ENCODE measurements at places on chromosomes 5 and 9.

- DNase-seq, result no peak
These were observed 911.2 kb downstream of the EFNA5 start for GRCh38 chr5:106759581-106759980.

DNA sequence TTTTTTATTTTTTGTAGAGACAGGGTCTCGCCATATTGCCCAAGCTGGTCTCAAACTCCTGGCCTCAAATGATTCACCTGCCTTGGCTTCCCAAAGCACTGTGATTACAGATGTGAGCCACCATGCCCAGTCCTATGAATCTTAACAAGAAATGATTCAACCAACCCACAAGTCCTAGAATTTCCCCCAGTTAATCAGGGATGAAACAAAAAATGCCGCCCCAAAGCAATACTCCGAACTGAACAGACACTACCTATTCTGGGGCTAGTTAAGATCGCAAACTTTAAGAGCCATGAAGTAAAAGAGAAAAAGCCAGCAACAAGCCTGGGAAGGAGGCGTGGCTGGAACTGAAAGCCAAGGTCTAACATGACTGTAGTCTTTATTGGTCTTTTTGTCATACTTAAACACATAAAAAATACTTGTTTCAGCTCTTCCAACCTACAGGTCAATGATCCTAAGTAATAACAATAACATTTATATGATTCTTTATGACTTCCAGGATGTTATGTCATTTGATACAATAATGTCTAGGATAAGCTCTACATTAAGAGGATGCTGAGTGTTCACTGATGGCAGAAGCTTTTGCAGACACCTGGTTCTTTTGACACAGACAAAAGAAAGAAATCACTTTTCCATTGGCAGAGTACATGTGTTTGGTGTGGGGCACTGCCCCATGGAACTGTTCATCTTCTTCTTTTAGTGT is 361.1 kb upstream of the TLE4 start:
- no peak for DNase-seq

- DNase-seq, result no peak
These were observed 1731.2 kb upstream of the CDH6 start for GRCh38 chr5:29462241-29462640.

DNA sequence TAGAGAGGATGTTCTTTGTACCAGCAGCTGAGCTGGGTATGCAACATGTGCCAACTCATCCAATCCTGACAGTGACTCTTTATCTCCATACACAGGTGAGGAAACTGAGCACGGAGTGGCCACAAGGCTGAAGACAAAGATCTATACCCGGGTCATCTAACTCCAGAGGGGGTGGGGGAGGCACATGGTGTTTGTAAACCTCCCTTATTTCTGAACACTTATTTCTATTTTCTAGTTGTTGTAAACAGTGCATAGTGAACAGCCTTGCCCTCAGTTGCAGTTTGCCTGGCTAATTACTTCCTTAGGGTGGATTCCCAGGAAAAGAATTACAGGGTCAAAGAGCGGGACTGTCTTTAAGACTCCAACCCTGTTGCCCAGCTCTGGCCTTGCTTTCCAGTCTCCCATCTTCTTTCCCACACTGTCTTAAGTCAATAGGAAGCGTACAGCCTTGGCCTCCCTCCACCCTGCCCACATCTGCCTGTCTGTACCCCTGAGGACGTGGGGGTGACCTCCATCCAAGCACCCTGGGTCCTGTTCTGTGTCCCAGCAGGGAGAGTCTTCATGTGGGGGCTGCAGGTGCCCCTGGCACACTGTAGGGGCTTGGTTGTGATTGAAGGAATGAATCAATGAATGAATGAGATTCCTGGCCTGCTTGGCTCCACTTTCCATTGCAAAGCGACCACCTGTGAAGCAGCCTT is 13.2 kb upstream of the FIBCD1 start:
- DNase-seq, result no peak

DNA sequence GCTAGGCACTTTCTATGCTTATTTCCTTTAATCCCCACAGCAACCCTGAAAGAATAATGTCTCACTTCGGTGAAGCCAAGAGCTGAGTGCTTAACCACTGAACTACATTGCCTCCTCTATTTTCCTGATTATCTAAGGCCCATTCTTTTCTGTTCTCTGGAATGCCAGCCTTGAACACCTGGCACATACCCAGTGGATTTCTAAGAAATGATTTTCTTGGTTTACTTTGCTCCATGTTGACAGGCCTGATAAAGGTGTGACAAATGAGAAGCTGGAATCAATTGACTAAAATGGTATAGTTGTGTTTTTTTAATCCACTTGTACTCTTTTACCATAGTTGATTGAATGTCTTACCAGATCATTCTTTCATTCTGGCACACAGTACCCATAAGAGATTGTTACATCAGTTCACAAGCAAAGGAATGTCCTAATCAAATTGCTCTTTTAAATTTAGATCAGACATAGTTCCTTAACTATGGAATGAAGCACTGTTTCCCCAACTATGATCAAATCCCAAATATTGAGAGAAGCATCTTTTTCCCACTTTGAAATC is 9.0 kb upstream of the ENC1 start:
- DNase-seq, result no peak

DNA sequence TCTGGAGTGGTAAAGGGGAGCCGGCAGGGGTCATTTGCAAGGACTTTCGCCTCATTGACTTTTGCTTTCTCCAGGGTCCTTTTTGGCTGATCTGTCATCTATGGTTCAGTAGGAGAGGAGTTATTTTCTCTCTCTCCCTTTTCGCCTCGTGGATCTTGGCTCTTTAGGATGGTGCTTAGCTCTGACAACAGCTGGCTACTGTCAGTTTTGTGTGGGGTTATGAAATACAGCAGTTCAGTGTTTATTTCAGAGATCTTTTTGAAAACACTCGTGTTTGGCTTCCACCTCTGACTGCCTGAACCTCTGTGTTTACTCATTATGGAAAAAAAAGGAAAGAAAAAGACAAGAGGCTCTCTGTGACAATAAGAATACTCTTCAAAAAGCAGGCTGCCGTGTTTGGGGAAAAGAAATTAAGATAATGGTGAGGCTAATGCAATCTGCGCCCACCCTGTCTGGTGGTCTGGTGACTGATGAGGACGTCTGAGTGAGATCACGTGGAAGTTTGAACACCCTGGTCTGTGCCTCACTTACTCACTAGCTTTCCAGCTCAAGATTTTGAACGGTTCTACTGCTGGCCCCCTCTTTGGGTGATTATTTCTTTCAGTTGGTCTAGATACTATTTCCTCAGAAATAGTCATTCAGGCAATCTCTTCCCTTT is 567.7 kb downstream of the CAAP1 start:
- no peak for DNase-seq

DNA sequence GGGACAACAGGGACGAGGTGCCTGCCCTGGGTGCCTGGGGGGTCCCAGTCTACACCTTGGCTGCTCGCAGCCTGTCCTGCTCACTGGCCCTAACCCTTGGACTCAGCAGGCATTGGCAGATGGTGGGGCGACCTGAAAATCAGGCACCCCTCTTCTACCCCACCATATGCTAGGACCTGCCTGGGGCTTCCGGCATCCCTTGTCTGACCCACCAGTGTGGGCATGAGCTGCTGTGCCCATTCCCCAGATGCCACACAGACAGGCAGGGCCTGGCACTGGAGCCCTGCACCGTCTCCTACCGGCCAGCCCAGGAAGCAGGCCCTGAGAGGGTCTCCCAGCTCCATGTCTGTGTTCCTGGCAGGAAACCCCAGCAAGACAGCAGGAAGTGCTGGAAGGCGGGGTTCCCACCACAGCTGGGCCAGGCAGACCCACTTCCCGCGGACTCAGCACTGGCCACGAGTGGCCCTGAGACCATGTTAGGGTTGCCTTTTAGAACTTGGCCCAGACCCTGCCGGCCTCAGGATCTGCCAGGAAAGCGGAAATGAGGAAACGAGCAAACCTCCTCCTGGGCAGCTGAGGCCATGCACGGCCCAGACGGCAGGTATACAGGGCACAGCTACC is 3.1 kb downstream of the NINJ1 start:
- DNase-seq, result no peak

- DNase-seq, result no peak
These were observed 475.1 kb downstream of the DMRTA1 start for GRCh38 chr9:22921742-22922141.

DNA sequence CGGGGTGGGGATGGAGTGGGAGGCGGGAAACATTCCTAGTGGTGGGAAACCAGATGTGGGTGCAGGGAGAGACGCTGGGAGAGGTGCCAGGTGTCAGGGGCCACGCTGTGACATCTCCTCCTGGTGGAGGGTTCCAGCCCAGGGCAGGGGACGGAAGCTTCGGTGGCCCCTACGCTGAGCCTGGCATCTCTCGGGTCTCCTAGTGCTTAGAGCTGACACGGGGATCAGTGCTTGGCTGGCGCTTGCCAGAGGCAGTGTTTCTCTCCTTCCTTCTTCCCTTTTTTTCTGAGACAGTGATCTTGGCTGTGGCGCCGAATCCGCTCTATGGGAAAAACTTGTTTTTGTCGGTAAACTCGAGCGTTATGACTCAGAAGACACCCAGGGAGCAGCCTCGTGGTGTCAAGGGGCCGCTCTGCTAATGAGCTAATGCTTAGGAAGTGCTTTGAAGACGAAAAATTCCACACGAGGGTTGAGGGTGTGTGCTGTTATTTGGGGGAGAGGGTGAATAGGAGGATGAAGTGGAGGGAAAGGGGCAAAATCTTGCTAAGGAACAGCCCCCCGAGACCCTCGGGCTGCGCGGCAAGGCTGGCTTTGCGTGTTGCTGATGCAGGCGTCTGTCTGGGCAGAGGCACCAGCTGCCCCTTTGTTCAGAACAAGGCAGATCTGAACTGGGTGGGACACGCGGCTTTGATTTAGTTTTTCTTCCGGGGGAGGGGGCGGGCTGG is 20.4 kb upstream of the IER5L start:
- DNase-seq, result no peak

DNA sequence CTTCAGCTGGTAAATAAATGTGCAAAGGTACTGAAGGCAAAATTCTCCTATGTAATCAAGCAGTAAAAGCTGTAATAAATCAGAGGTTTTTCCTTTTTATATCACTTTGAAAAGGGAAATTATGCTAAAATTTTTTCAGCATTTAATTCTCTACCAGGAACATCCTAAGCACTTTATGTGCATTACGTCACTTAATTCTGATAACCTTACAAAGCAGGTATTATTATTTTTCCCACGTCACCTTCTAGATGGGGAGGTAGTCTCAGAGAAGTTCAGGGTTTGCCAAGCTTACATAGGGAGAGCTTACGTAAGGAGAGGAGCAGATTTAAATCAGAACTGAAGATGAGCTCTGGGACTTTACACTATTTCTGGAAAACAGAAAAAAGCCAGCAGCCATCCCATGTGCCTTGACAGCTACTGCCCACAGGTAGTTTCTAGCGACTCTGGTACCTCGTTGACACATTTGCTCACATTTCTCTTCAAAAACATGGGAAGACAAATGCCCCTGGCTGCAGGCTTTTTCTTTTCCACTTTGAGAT is 79.0 kb upstream of the IFNK start:
- no peak for DNase-seq

GRCh38 chr5:53392073-53392472 is 88.4 kb upstream of the FST start:
- DNase-seq, result no peak

GRCh38 chr9:81028504-81028903 is 660.8 kb downstream of the TLE1 start:
- DNase-seq, result no peak

- no peak for DNase-seq
These were observed 45.7 kb upstream of the SLC27A6 start for GRCh38 chr5:128919542-128919941.

GRCh38 chr5:174500636-174501035 is 223.7 kb upstream of the MSX2 start:
- no peak for DNase-seq

DNA sequence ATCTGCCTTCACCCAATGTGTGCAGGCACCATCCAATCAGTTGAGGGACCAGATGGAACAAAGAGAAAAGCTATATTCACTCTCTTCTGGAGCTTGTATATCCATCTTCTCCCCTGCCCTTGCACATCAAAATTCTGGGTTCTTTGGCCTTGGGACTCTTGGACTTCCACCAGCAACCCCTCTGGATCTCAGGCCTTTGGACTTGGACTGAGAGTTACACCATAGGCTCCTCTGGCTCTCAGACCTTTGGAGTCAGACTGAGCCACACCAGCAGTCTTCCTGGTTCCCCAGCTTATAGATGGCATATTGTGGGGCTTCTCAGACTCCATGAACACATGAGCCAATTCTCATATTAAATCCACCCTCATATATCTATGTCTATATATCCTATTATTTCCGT is 73.1 kb downstream of the TSSK1B start:
- no peak for DNase-seq

- no peak for DNase-seq
These were observed 139.2 kb downstream of the CDK5RAP2 start for GRCh38 chr9:120440791-120441190.

DNA sequence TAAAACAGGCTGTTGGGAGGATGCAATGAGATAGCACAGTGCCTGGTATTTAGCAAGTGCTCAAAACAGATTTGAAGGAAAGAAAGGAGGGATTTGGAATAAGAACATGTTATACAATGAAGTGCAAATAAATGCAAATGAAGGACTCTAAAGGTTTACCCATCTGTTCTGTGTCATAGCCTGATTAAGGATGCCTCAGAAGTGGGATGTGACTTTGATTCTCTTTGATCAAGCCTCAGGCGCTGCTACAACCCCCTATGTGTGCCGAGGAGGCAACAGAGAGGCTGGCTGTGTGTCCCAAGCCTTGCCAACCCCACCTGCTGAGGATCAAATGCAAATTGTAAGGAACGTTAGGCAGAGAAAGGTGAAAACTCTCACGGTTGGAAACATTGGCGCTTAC is 27.2 kb downstream of the GGTA1 start:
- DNase-seq, result no peak

GRCh38 chr5:176793343-176793699 is 17.0 kb upstream of the UNC5A start:
- no peak for DNase-seq

- no peak for DNase-seq
These were observed 117.0 kb downstream of the CARTPT start for GRCh38 chr5:71836084-71836483.

- DNase-seq, result no peak
These were observed 716 bp downstream of the STX17 start for GRCh38 chr9:99907208-99907532.

DNA sequence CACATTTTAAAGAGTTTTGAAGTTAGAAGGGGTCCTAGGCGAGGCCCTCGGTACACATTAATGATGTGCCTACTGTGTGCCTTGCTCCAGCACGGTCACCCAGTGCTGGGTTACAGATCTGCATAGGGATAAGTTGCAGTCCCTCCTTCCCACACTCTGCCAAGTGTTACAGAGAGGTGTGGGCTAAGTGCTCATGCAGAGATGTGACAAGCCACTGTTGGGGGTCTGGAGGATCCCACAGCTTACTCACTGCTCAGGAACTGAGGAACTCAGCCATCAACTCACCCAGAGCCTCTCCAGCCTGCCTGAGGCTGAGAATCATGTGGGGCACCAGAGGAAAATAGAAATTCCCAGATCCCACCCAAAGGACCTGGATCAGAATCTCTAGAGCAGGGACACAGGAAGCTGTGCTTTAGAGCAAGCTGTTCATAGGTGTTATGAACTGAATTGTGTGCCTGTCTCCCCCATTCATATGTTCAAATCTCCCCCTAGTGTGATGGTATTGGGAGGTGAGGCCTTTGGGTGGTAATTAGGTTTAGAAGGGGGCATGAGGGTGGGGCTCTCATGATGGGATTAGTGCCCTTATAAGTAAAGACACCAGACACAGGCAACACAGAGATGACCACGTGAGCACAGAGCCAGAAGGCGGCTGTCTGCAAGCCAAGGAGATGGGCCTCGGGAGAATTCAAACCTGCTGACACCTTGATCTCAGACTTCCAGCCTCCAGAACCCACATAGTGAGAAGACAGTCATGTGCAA is 164.1 kb downstream of the HSD17B3 start:
- DNase-seq, result no peak
